ENCODE measurements at places on chromosomes 1 and 21. TPM values are rescaled to one million over a fixed set of nuclear protein-coding genes. Genes with fewer than 3 reads are reported as not detected.

The CYP4A22 gene
- total RNA-seq, result not detected

The SLC19A1 gene
- 4.4 TPM for total RNA-seq

The PDE9A gene
- total RNA-seq, result 1.3 TPM

The RBM8A gene
- 77.8 TPM for total RNA-seq

The C4BPA gene
- total RNA-seq, result not detected

The HMGCS2 gene
- not detected for total RNA-seq

The LCE1A gene
- total RNA-seq, result not detected

The PDZK1IP1 gene
- total RNA-seq, result not detected

The VANGL2 gene
- total RNA-seq, result not detected

The ZNF692 gene
- total RNA-seq, result 4.4 TPM

The CSMD2 gene
- total RNA-seq, result under 0.01 TPM

The SGIP1 gene
- 34.1 TPM for total RNA-seq

The GBP4 gene
- 2.4 TPM for total RNA-seq

The GSTM1 gene
- not detected for total RNA-seq

The ATP6V1G3 gene
- total RNA-seq, result not detected

The UBXN11 gene
- total RNA-seq, result 0.87 TPM

The TNN gene
- not detected for total RNA-seq

The TRAF5 gene
- total RNA-seq, result 7.8 TPM

The INSRR gene
- not detected for total RNA-seq

The NCF2 gene
- total RNA-seq, result under 0.01 TPM

The LY9 gene
- not detected for total RNA-seq

The NOS1AP gene
- under 0.01 TPM for total RNA-seq

The MAP10 gene
- 0.60 TPM for total RNA-seq

The TGFB2 gene
- 122 TPM for total RNA-seq

The ANKRD65 gene
- total RNA-seq, result under 0.01 TPM

The MPZ gene
- total RNA-seq, result 0.60 TPM

The PLD5 gene
- total RNA-seq, result not detected

The CHODL gene
- under 0.01 TPM for total RNA-seq

The ACTL8 gene
- total RNA-seq, result not detected

The SYT2 gene
- not detected for total RNA-seq

The CFAP45 gene
- total RNA-seq, result 0.22 TPM

The FTCD gene
- not detected for total RNA-seq

The TMEM61 gene
- total RNA-seq, result not detected

The TMEM82 gene
- not detected for total RNA-seq

The PADI1 gene
- total RNA-seq, result not detected

The PLA2G2C gene
- not detected for total RNA-seq

The AMY2A gene
- not detected for total RNA-seq

The GNAT2 gene
- under 0.01 TPM for total RNA-seq

The ATXN7L2 gene
- 0.65 TPM for total RNA-seq

The DCST1 gene
- total RNA-seq, result not detected

The RNU1-4 gene
- total RNA-seq, result under 0.01 TPM

The ANXA9 gene
- total RNA-seq, result not detected
